ENCODE measurements at places on chromosomes 2 and 18.

GRCh38 chr2:185970148-185970852 is 231.7 kb downstream of the FSIP2 start:
- DNase-seq: no peak

DNA sequence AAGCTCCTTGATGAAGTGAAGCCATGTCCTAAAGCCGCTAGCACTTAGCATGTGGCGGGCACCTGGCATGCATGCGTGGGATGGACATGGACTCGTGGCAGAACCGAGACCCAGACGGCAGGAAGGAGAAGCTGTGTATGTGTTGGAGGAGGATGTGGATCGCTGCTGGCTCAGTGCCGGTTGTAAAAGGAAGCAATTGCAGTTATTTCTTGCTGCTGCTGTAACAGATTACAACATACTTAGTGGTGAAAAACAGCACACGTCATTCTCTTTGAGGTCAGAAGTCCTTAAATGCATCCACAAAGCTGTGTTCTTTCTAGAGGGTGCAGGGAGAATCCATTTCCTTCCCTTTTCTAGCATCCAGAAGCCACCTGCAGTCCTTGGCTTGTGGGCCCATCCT is 74.6 kb downstream of the AGAP1 start:
- DNase-seq: no peak

DNA sequence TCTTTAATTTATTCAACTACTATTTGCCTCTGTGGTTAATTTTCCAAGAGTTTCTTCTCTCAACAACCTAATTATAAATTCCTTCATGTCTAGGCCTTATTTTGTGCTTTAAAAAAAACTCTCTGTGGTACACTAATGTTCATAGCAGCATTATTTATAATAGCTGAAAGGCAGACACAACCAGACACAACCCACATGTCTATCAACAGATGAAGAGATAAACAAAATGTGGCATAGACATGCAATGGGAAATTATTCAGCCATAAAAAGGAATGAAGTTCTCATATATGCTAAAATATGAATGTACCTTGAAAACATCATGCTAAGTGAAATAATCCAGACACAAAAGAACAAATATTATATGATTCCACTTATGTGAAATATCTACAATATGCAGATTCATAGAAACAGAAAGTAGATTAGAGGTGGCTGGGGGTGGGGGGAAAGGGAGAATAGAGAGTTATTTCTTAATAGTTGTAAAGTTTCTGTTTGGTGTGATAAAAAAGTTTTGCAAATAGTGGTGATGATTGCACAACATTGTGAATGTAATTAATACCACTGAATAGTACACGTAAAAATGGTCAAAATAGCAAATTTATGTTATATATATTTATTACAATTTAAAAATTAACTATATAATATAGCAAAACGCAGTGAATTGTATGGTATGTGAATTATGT is 28.1 kb upstream of the RASGRP3 start:
- DNase-seq: no peak

- DNase-seq: no peak
Measured at GRCh38 chr2:186042207-186043028, 303.8 kb downstream of the FSIP2 start.

- DNase-seq: no peak
Measured at GRCh38 chr2:241924069-241924908, 54.8 kb downstream of the RTP5 start.

GRCh38 chr2:136238286-136239078 is 120.5 kb upstream of the CXCR4 start:
- no peak for DNase-seq

GRCh38 chr18:78721981-78722380 is 257.6 kb upstream of the SALL3 start:
- no peak for DNase-seq

GRCh38 chr2:88199912-88200682 is 30.0 kb downstream of the THNSL2 start:
- DNase-seq: no peak

DNA sequence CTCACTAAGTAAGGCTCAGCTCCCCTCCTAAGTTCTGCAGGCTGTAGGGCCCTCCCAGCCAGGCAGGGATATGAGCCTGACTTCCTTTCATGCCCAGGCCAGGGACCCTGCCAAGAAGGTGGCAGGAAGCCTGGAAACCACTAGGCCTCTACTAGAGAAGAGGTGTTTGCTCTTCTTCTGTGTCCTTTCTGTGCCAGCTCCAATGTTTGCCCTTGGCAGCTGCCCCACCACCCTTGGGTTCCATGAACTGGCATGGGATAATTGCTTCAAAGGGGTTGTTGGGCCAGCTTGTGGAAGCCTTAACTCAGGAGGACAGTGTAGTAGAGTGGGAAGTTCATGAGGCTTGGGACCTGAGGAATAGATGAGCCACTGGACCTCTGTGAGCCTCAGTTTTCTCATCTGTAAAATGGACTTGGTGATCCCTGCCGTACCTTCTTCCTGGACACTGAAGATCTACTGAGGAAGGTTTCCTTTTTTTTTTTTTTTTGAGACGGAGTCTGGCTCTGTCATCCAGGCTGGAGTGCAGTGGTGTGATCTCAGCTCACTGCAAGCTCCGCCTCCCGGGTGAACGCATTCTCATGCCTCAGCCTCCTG is 3.9 kb downstream of the SLC35F6 start:
- no peak for DNase-seq

DNA sequence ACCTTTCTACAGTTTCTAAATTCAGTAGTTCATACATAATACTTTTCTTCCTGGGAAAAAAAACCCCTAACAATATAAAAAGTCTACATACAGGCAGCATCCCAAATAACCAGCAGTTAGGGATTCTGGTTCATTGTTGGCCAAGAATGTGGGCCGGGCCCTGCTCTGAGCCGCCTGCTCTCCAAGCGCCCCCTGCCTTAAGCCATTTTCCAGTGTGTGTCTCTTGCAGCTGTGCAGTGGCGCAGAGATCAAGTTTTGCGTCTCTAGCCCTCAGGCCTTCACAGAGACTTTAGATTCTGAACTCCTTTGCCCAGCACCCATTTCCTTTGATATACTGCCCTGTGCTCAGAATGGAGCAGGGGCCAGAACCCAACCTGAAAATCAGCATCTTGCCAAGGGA is 32.9 kb downstream of the RMC1 start:
- DNase-seq: no peak

DNA sequence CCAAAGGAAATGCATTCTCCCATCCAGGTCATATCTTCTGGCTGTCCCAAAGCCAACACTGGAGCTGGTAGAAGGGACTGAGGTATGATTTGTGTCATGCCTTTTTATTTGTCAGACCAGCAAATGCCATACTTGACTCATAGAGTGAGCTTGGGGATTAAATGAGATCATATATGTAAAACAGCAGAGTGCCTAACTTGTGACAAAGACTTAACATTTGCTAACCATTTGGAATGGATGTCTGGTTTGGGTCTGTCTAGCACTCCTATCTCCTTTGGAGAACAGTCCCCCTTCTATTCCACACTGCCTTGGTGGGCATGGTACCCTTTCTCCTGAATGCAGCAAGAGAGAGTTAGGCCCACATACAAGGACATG is 128.5 kb upstream of the LGALSL start:
- no peak for DNase-seq

All from stimulated activated CD8-positive, alpha-beta memory T cell treated with anti-CD3 and anti-CD28 coated beads, Interleukin-7, amount 100 ng/mL, for 24 hours (primary cell).